ENCODE measurements at places on chromosomes 7 and 10.

DNA sequence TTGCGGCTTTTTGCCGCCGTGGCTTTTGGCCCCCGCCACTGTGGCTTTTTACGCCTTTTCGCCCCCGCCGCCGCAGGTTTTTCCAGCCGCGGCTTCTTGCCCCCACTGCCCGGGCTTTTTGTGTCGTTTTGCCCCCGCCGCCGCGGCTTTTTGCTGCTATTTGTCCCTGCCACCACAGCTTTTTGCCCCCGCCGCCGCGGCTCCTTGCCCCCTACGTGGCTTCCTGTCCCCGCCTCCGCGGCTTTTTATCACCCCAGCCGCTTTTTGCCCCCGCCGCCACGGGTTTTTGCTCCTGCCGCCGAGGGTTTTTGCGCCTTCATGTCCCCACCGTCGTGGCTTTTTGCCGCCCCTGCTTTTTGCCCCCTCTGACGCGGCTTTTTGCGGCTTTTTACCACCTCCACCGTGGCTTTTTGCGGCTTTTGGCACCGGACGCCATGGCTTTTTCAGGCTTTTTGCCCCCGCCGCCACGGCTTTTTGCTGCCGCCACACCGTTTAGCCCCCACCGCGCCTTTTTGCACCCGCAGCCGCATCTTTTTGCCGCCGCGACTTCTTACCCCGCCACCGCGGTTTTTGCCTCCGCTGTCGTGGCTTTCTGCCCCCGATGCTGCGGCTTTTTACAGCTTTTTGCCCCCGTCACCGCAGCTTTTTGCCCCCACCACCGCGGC lies 637.0 kb downstream of the ZNF716 start:
- no peak for DNase-seq

- DNase-seq: no peak
Observed at GRCh38 chr10:6409971-6410643, 170.0 kb downstream of the PRKCQ start.

GRCh38 chr7:1609023-1609422 lies 39.2 kb upstream of the PSMG3 start:
- DNase-seq: no peak

GRCh38 chr10:71675295-71675970 lies 44.1 kb downstream of the C10orf105 start:
- DNase-seq: no peak

DNA sequence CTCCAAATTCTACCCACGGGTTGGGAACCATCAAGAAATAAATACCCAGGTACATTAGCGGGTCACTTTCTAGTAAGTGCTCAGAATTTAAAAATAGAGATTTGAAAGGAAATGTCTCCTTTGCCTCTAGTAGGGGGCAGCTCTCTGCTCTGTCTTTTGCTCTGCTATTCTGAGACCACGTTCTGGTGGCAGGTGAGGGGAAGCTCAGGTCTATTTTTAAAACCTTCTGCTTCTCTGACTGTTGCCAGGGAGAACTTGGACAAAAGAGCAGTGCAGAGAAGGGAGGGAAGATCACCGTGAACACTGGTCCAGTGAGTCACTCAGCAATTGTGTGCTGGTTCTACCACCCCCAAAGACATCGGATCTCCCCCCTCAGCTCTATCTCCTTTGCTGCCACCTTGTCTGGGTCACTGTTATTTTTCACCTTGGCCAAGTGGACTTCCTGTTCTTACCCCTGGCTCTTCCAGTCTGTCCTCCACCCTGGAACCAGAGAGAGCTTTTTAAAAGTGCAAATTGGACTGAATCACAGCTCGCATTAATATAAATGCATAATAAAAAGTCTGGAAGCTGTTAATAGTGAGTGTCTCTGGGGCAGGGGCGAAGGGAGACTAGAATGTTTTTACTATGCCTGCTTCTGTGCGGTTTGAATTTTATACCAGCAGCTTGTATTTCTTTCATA lies 72.4 kb upstream of the LOXL4 start:
- DNase-seq: no peak

- DNase-seq: no peak
Observed at GRCh38 chr7:42233171-42233570, 3.8 kb downstream of the GLI3 start.

DNA sequence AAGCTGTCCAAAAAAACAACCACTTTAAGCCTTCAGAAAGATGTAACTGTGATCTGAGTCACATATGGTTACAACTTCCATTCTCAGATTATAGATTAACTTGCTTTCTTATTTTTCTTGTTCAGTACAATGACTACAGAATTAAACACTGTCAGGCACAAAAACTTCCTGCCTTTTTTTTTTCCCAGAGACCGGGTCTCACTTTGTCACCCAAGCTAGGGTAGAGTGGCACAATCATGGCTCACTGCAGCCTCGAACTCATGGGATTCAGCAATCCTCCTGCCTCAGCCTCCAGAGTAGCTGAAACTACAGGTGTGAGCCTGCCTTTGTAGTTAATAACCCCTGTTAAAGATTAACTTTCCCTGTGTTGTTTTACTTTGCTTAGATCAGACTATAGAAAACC lies 163.2 kb downstream of the AVL9 start:
- no peak for DNase-seq

- no peak for DNase-seq
Observed at GRCh38 chr7:25951414-25952260, 200.4 kb upstream of the NFE2L3 start.

- DNase-seq: no peak
Observed at GRCh38 chr10:73812657-73813056, 1.3 kb upstream of the NDST2 start.

- DNase-seq: no peak
Observed at GRCh38 chr10:108901781-108902618, 1021.3 kb downstream of the XPNPEP1 start.

GRCh38 chr7:70607759-70608158 lies 524.2 kb upstream of the GALNT17 start:
- no peak for DNase-seq

DNA sequence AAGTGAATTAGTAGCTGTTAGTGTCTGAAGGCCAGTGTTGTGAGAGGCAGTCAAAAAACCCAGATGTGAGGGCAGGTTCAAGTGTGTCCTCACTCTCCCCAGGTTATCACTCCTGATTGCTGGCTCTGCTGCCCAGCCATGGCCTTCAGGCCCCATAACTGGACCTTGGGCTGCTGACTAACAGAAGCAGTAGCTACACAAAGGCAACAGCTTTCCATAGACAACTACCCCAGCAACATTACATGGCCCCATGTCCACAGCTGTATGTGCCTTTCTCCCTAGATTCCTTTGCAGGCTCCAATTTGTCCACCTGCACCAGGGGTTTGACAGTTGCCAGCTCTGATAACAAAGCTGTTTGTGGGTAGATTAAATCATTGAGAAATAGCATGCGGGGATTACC lies 297.8 kb downstream of the ARL4A start:
- no peak for DNase-seq

GRCh38 chr7:80491462-80491861 lies 20.4 kb downstream of the GNAT3 start:
- DNase-seq: no peak

DNA sequence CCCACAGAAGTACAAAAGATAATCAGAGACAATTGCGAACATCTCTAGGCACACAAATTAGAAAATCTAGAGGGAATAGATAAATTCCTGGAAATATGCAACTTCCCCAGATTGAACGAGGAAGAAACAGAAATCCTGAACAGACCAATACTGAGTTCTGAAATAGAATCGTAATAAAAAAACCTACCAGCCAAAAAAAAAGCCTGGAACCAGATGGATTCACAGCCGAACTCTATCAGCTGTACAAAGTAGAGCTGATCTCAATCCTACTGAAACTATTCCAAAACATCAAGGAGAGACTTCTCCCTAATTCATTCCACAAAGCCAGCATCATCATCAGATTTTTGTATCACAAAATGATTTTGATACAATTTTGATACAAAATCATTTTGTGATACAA lies 206.4 kb downstream of the REEP3 start:
- DNase-seq: no peak

- peak; percentile 36 for DNase-seq
Observed at GRCh38 chr10:32386623-32387260, 39.8 kb upstream of the EPC1 start.

DNA sequence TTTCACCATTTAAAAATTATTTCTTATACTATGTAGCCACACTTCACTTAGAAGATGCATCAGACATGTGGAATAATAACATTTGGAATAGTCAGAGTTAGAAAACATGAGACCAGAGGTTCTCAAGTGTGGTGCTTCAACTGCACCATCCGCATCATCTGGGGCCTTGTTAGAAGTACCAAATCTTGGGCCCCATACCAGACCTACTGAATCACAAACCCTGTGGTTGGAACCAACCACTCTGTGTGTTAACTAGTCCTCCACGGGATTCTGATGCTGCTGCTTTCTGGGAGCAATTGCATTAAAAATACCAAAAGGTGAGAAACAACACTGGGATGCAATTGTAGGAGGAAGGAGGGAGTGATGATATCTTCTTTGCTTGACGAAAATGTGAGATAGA lies 125.2 kb downstream of the GNAT3 start:
- no peak for DNase-seq

DNA sequence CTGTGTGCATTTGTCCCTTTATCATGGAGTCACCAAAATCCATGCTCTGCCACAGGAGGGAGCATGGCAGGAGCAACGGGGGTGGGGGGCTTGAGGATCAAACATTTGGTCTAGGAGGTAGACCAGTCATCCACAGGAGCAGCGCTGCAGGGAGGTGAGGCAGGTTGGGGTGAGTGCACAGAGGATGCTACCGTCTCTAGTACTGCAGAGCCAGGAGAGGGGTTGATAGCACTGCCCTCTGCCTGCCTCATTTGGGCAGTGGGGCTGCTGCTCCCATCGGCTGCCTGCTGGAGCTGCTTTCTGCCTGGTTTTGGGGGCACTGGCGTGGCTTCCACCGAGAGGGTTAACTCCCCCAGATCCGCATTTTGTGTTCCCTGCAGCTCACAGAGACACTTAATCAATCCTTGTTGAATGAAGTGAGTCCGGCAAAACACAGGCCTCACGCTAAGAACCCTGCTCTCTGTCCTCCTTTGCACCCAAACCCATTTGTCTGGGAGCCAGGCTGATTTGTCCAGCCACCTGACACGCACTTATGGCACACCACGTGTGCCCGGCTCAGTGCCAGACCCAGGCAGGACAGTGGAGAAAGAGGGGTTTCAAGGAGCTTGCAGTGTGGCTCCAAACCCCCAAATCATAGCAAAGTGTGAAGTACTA lies 527.1 kb upstream of the FOXK1 start:
- no peak for DNase-seq

DNA sequence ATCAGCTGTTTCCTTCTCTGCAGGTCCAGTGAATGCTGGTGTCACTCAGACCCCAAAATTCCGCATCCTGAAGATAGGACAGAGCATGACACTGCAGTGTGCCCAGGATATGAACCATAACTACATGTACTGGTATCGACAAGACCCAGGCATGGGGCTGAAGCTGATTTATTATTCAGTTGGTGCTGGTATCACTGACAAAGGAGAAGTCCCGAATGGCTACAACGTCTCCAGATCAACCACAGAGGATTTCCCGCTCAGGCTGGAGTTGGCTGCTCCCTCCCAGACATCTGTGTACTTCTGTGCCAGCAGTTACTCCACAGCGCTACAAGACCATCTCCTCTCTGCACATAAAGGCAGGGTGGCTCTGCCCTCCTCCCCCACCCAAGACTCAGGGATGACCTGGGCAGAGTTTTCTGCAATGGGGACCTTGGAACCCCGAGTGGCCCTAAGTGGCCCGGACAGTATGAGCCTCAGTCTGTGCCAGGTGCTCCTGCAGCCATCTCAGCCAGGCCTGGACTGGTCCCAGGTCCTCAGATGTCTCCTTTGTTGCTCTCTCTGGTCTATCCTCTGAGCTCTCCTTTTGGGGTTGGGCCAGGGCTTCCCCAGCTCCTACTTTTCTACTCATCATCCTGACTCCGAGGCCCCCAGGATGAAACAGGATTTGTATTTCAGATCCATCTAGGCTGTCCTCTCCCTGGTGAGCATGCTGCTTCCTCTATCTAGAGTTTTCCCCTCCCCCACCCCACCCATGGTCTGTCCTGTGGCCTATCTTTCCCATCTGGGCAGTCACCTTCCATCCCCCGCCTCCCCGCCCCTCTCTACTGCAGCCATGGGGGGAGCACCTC lies 212.1 kb upstream of the PRSS58 start:
- DNase-seq: no peak

GRCh38 chr7:41207141-41207540 lies 495.7 kb downstream of the INHBA start:
- no peak for DNase-seq

DNA sequence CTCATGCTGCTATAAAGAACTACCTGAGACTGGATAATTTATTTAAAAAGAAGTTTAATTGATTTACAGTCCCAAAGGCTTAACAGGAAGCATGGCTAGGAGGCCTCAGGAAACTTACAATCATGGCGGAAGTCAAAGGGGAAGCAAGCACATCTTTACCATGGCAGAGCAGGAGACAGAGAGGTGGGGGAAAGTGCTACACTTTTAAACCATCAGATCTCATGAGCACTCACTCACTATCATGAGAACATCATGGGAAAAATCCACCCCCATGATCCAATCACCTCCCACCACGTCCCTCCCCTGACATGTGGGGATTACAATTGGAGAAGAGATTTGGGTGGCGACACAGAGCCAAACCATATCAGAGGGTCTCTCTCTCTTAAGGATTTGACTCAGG lies 108.6 kb upstream of the PODXL start:
- DNase-seq: no peak

- DNase-seq: peak; percentile 93
Observed at GRCh38 chr10:21372651-21373410, 152.7 kb downstream of the SKIDA1 start.

- DNase-seq: no peak
Observed at GRCh38 chr7:140079121-140079536, 16.4 kb upstream of the PARP12 start.

DNA sequence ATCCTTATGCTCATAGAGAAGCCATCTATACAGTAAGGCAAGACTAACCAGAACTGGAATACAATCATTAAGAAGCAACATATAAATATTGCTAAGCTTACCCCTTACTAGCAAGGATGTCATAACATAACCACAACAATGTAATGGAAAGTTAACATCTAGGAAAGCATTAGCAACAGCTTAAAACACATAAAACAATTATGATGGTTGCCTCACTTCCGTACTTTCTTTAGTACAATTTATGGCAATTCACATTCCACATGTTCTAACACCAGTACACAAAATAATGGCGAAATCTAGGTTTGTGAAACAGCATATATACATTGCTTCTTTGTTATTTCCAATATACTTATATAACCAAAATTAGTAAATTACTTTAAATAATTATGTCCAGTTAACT lies 195.0 kb downstream of the AHR start:
- DNase-seq: no peak

All from HFF-Myc (cell line).